Muscle of arm (tissue), 14 donors: ENCODE measurements at places on chromosomes 11 and 22. TPM values are rescaled to one million over a fixed set of nuclear protein-coding genes. Genes with fewer than 3 reads are reported as not detected.
A peak's percentile ranks its signal among the peaks of the same experiment; 100 is the strongest.

Gene SESN3
- 184 TPM for polyA plus RNA-seq

Gene SFI1
- 17.8 TPM for polyA plus RNA-seq

Gene CATSPER1
- not detected for polyA plus RNA-seq

Gene C22orf42
- polyA plus RNA-seq, result not detected

- DNase-seq, result no peak
These were observed 34.4 kb upstream of the ZBED5 start for GRCh38 chr11:10892250-10892649.

DNA sequence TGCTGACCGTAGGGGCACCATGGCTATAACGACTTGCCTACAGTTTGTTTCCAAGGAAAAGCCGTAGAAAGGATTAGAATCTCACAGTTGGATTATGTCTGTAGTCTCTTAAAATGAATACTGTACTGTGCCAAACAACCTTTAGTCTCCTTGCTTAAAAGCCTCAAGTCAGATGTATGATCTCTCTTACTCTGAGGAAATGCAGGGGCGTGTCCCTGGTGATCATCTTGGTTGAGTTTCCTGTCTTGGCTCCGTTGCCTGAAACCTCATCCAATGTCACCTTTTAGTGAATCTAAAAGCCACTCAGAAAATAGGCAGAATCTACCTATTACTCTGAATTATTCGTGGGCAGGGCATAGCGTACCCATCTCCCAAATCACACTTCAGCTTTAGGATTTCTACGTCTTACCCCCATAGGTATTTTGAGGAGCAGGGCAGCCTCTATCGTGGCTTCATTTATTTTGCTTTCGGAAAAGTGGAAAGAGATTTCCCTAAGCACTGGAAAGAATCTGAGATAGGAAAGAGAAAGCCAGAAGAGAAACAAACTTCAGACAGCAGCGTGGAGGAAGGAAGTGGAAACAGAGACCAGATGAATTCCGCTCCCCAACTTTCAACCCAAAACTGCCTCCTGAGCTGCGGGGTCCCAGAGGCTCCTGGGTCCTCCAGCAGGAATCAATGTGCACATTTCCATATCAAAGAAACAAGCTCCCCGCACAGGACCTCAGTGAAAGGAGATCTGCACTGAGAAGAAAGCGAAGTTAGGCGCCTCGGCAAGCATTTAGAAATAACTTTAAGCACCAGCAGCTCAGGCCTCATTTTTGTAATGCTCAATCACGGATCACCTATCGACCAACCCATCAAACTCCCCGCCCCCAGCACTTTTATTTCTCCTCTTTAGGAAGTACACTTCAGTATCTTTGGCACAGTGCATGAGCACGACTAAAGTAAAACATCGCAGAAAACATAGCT is 245.8 kb downstream of the ETS1 start:
- DNase-seq, result no peak

DNA sequence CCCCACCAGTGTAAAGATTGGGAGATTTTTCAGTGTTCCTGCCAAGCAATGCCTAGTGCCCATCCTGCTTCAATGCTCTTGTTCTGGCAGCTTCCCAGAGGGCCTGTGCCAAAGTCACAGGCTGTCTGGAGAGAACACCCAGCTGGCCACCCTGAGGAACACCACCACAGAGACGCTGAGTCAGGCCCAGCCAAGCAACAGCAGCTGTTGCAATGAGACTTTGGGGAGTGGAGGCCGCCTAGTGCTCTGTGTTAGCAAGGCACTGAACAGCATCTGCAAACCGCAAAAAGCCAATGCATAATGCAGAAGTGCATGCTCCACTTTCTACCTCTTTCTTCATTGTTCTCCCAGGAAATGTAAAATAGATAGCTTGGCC is 168.1 kb downstream of the NXPE2 start:
- DNase-seq, result peak; percentile 51

- DNase-seq, result no peak
These were observed 578.5 kb downstream of the TBC1D22A start for GRCh38 chr22:47340851-47341436.

GRCh38 chr11:9953994-9954626 is 290.2 kb downstream of the SWAP70 start:
- DNase-seq, result no peak

- DNase-seq, result no peak
These were observed 58.2 kb downstream of the SERGEF start for GRCh38 chr11:17954395-17955252.

GRCh38 chr11:70908223-70908622 is 344.2 kb downstream of the SHANK2 start:
- no peak for DNase-seq

- DNase-seq, result no peak
These were observed 24.9 kb downstream of the EIF3F start for GRCh38 chr11:8011981-8012444.

- DNase-seq, result peak; percentile 75
These were observed 8.8 kb upstream of the DKK3 start for GRCh38 chr11:12017243-12017678.

DNA sequence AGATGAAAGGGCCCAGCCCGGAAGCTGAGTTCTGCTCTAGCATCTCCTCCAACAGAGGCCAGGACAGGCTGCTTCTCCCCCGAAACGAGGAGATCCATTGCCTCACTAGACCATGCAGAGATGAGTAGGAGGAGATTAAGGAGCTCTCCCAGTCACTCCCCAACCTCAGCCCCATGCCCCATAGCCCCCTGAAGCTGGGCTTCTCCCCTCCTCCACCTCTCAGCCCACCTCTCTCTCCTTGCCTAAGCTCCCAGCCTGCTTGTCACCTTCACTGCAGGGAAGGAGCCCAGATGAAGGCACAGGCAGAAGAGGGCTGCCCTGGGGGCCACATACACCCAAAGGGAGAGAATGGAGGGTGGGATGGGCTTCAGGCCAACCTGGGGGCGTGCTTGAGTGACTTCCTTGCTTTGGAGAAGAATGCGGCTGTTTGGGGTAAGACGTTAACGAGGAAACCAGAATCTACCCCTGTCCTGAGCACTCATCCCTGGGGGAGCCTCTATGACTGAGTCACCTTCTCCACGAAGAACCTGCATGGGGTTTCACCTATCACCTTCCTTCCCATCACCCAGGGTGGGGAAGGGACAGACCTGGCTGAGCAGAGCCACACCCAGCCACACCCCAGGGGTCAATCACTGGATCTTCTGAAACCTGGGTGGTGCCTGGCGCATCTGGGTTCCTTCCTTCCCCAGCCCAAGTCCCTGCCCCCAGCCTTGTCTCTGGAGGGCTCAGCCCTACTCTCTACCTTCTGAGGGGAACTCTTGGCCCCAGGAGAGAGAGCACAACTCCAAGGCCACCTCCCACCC is 11.6 kb upstream of the GNAZ start:
- no peak for DNase-seq

- peak; percentile 25 for DNase-seq
These were observed 33.0 kb upstream of the RIC3 start for GRCh38 chr11:8201644-8202365.

DNA sequence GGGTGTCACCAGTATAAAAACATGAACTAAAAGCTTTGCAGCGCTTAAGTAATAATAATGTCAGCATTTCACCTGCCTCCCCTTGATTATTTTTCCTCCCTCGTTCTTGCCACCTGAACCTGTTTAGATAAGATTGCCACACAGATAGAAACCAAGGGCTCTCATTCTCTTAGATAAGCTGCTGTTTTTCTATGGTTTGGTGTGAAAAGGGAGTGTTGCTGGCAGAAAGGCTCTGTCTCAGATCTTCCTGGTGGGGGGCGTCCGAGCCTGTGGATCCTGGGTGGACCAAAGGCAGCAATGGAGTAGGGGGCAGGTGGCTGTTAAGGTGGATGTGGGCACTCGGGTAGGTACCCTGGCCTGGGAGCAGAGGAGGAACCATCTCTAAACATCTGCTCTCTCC is 147.5 kb downstream of the ST3GAL4 start:
- no peak for DNase-seq

DNA sequence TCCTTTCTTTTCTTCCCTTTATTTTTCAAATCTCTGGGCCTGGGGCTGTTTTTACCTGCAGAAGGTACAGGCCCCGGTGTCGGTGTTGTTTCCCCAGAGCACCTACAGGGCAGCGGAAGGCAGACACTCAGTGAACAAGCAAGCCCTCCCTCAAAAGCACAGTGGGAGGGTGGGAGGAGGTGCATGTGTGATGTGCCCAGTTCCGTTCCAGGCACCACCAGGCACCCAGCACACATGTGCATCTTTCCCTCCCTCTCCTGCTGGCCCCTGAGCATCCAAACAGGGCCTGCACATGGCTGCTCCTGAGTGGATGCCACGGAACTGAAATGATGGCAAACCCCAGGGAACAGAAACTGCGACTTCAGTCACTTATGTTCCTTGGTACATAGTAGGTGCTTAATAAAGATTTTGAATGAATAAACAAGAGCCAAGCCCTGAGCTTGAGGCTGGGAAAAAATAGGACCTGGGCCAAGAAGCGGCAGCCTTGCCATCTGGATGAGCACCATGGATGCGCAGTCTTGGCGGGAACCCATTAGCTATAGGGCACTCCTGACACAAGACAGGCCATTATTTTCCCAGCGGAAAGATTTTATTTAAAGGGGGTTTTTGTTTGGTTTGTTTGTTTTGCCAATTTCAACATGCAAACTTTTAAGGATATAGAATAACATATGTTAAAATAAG is 47.8 kb downstream of the ARRB1 start:
- no peak for DNase-seq

DNA sequence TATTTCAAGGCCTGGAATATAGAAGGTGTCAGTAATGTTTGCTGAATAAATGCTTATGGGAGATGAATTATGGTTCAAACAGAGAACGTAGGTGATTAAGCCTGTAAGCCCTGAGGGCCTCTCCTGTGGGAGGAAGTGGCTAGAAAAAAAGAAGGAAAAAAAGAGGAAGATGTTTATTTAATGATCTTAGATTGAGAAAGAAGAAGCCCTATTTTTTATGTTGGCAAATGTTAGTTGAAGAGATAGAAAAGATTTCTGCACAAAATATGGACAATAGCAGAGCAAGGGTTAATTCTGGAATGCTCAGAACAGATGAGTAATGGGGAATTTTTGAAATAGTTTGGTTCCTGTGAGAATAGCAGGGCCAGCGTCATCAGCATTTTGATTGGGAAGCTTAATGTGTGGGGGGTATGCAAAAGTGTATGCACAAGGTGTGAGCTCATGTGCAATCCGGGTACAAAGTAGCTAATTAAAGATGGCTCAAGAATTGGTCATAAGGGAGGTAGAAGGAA is 95.7 kb downstream of the TEAD1 start:
- DNase-seq, result no peak

GRCh38 chr22:49958366-49958921 is 2.1 kb upstream of the PIM3 start:
- DNase-seq, result no peak

GRCh38 chr22:48478529-48479265 is 1349.0 kb downstream of the BRD1 start:
- DNase-seq, result no peak

DNA sequence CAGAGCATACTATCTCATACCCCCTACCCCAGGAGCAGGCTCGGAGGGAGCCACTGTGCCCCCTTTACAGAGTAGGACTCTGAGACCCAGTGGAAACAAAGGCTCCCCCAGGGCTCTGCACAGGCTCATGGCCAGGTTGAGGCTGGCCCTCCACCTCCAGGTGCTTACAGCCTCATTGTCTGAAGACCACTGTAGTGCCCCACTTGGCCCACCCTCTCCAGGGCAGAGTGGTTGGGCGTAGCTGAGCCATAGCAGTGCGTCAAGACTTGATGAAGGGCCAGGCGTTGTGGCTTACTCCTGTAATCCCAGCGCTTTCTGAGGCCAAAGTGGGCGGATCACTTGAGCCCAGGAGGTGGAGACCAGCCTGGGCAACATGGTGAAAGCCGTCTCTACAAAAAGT is 1.7 kb downstream of the ANKRD13D start:
- no peak for DNase-seq

DNA sequence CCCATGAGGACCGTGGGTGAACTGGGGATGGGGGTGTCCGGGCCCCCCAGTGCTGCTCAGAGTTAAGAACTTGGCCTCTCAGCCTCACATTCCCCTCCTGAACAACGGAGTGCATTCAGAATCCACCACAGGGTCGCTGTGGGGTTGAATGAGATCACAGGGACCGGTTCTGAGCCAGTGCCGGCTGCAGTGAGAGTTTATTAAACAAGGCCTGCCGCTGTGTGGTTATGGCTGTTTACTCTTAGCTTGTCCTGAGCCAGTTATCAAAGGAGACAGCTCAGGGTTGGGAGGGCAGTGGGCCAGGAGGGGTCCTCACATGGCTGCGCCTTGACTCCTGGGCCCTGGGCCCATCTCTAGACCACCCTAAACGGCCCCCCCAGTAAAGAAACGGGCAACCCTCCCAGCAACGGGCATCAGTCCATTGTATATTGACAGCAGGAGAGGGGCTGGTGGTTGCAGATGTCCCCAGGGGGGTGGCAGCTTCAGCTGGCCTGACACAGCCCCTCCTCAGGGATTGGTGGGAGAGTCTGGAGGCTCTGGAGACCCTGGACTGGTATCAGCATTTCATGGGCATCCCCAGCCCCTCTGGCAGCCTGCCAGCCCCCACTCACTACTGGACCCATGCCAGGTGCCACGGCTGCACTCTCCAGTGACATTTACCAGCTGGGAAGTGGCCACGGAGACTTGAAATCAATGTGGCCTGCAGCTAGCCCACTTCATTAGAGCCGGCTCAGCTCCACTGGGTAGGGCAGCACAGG is 15.1 kb upstream of the CABP7 start:
- no peak for DNase-seq
